ENCODE measurements at places on chromosomes 12 and 14.

DNA sequence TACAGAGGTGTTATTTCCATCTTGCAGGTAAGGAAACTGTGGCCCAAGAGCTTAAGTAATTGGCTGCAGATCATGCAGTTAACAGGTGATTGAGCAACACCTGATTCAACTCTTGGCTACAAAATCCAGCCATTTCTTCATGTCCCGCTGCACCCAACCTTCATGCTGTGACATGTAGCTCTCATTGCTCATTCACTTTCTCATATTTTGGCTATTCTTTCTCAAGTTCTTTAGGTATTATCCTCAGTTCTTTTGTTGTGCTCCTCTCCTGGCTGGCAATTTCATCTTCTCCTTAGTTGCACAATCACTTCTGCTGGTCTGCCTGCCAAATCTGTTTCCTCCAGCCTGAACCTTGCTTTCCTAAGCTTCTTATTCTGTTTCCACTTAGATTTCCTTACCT lies 300.8 kb downstream of the SSPN start:
- DNase-seq, result no peak

- DNase-seq, result no peak
These were observed 34.8 kb downstream of the CRACR2A start for GRCh38 chr12:3718100-3718499.

GRCh38 chr14:32841698-32842097 lies 97.0 kb upstream of the NPAS3 start:
- no peak for DNase-seq

- no peak for DNase-seq
These were observed 229.1 kb downstream of the PPM1H start for GRCh38 chr12:62705846-62706245.

- DNase-seq, result no peak
These were observed 3.3 kb downstream of the DDHD1 start for GRCh38 chr14:53149668-53150316.

DNA sequence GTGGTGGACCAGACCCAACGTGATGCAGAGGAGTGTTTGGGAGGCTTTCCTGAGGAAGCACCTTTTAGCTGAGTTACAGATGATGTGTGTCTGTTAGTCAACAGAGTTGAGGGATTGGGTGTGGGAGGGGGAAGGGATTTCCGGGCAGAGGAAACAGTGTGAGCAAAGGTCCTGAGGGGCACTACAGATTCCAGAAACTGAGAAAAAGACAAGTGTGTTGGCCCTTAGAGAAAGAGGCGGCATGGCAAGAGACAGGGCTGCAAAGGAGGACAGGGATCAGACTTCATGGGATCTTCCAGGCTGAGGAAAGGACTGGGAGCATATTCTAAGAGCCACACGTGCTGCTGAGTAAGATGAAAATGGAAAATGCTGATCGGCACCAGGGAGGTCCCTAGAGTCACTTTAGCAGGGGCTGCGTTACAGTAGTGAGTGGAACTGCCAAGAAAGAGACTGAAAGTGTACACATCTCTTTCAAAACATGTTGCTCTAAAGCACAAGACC lies 9.4 kb upstream of the RPS6KL1 start:
- no peak for DNase-seq

DNA sequence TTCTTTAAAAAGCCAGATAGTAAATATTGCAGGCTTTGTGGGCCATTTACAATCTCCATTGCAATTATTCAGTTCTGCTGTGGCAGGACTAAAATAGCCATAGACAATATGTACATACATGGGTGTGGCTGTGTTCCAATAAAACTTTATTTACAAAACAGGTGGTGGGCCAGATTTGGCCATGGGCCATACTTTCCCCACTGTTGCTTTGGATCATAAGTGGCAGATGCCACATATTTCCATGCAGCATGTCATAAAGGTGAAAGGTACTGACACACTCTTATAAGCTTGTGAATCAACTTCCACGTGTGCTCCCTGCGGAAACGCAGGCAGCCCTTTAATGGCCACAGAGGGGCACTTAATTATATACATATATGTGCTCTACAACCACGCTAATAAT lies 244.4 kb upstream of the FOXN3 start:
- DNase-seq, result no peak

DNA sequence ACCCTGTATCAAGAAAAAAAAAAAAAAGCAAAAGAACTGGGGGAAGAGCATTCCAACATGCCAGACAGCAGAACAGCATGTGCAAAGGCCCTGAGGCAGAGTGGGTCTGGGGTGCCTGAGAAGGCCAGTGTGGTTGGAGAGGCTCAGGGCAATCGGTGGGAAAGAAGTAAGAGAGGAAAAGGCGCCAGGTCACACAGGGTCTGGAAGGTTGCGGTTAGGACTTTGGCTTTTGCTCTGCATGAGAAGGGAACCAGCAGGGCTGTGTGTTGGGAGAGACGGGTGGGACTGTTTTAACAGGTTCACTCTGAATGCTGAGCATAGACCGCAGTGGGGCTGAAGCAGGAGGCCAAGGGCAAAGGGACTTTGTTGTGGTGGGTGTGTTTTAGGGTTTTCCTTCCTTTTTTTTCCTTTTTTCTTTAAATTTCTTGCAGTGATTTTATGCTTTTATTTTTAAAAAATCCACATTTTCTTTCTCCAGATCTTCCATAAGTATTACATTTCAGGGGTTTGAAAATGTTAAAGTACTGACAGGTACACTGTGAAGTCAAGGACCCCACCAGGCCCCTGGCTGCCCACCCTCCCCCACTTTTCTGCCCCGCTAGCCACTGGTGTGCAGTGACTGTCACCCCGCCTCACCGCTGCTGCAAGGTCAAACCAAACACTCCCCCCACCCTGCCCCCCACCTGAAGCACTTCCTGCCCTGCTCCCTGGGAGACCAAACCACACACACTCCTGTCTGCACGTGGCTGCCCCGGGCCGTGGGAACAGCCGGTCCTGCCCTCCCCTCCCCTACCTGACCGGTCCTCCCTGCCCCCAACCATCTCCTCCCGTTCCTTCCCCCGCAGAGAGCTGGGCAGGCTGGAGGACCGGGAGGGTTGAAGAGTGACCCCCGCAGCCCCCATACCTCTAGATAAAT lies 30.0 kb downstream of the DTX1 start:
- DNase-seq, result no peak

- DNase-seq, result no peak
These were observed 36.5 kb downstream of the GYS2 start for GRCh38 chr12:21568115-21568514.

GRCh38 chr12:7175493-7175892 lies 14.0 kb upstream of the PEX5 start:
- no peak for DNase-seq

DNA sequence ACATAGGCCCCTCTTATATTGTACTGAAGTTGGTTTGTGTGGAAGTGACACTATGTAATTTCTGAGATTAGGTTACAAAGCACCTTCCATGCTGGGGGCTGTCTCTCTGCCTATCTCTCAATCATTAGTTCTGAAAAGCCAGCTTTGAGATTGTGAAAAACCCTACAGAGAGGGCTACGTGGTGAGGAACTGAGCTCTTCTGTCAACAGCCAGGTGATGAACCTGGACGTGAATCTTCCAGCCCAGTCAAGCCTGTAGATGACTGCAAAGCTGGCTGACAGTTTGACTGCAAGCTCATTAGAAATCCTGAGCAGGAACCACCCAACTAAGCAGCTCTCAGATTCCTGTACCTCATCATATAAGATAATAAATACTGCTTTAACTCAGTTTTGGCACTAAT lies 36.3 kb upstream of the BBS10 start:
- DNase-seq, result no peak

GRCh38 chr14:37678916-37679315 lies 83.5 kb downstream of the TTC6 start:
- DNase-seq, result no peak
